ENCODE measurements at places on chromosomes 1 and 21.

- DNase-seq = no peak
These were observed 56.4 kb downstream of the EDN2 start for GRCh38 chr1:41427916-41428737.

DNA sequence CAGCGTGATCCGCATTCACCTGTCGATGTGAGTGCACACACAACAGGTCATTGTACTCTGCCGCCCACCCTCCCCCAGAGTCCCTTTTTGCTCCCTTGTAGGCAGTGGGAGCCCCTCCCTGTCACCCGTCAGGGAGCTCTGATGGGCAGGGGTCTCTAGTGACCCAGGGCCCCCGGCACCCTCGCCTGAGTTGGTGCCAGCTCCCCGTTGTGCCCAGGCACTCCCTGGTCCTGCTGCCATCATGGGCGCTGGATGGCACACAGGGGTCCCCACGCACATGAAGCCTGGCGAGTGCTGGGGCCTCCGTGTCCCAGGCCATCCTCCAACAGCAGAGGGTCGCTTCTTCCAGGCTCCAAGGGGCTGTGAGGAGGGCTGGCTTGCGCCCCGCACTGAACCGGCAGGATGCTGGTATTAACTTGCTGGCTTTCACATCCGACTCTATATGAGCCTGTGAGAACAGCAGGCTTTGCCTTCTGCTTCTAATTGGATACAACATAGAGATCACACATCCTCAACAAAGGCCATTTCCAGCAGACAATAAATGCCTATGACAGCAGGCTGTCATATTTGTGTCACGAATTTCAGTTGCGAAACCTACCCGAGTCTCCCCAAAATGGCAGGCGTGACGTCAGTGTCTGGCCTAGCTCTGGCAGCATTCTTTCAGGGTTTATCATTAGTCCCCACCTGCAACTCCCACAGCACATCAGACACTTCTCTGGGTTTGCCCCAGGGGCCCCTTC is 35.4 kb downstream of the KIAA1614 start:
- no peak for DNase-seq

GRCh38 chr21:18460979-18461378 is 57.4 kb upstream of the TMPRSS15 start:
- DNase-seq = no peak

DNA sequence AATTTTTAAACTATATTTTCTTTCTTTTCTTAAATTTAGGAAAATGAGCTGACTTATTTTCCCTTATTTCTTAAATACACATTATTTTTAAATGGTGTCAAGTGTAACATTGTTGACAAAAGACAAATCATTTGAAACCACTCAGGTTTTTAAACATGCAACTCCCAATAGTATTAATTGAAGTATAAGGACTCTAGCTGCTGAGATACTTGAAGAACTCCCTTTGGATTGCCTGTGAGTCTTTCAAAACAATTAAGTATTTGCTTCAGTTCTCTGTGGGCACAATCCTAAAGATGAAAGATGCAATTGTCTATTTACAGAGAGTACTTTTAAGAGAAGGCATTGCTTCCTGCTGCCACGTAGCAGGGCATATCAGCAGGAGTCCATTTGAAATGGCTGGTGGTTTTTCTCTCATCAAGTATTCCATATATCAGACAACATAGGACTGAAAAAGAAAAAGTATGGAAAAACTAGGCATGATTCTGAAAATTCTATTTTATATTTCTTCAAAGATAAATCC is 373.4 kb downstream of the NEGR1 start:
- no peak for DNase-seq
